ENCODE measurements at places on chromosomes 3 and 15. TPM values are rescaled to one million over a fixed set of nuclear protein-coding genes. Genes with fewer than 3 reads are reported as not detected.

Gene ROBO2
- 196 TPM for total RNA-seq

Gene BNC1
- 0.69 TPM for total RNA-seq

Gene NTRK3
- total RNA-seq = 62.7 TPM

Gene TRAK1
- total RNA-seq = 37.4 TPM

Gene CAMKV
- 54.0 TPM for total RNA-seq

Gene FOXB1
- total RNA-seq = 2.1 TPM

Gene MNS1
- 13.1 TPM for total RNA-seq

Data from spinal cord (tissue), 10 donors.